Skin of body (tissue), 3 donors: ENCODE measurements at places on chromosomes 6 and 20. TPM values are rescaled to one million over a fixed set of nuclear protein-coding genes. Genes with fewer than 3 reads are reported as not detected.
A peak's percentile ranks its signal among the peaks of the same experiment; 100 is the strongest.

Gene MOXD1
- total RNA-seq: 15.6 TPM

Gene SLC35A1
- 16.6 TPM for total RNA-seq

Gene ZNF311
- 1.5 TPM for total RNA-seq

Gene AFG1L
- total RNA-seq: 5.8 TPM

Gene ADRM1
- 32.9 TPM for total RNA-seq

Gene MRPL2
- 17.3 TPM for total RNA-seq

Gene HLA-DOA
- total RNA-seq: 2.3 TPM

Gene TEAD3
- total RNA-seq: 14.3 TPM

Gene HMGCLL1
- 4.8 TPM for total RNA-seq

Gene EDN3
- total RNA-seq: 12.4 TPM

- DNase-seq: no peak
Observed at GRCh38 chr20:52142757-52143156, 48.8 kb downstream of the ZFP64 start.

- no peak for DNase-seq
Observed at GRCh38 chr20:4814696-4815252, 93.1 kb downstream of the PRND start.

DNA sequence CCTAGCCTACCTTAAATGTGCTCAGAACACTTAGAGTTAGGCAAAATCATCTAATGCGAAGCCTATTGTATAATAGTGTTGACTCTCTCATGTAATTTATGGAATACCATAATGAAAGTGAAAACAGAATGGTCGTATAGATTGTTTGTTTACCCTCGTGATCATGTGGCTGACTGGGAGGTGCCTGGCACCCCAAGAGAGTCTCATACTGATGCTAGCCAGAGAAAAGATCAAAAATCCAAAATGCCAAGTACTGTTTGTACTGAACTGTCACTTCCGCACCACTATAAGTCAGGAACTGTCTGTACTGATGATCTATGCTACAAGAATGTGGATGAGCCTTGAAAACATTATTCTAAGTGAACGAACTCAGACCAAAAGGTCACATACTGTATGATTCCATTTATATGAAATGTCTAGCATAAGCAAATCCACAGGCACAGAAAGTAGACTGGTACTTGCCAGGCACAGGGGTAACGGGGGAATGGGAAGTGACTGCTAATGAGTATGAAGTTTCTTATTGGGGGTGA is 22.4 kb downstream of the ZMYND8 start:
- peak; percentile 83 for DNase-seq

DNA sequence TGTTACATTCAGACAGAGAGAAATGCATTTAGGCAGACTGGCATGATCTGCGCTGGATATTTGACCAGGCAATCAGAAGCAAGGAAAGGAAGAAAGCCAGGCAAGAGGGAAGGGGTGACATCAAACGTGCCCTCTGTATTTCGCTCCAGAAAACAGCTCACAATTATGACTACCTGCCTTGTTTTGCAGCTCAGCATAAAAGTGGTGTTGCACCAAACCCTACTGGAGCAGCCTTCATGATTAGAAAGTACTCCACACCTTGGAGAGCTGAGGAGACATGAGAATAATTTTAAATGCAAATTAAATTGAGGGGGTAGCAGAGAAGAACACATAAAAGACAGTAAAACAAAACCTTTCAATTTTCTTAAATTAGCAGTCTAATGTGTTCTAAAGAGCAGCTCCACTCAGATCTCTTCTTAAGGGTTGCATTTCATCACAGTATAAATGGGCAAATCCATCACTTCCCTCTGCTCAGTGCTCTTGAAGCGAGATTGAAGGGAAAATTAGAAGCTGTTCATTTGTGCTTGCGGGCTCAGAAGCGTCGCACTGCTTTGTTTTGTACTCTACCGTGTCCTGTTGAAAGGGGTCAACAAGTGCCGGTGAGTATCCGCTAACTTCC is at the start of gene PHACTR1:
Gene PHACTR1 (plus strand): TSS at position 470 of the 619 bp plus-strand sequence.
- no peak for DNase-seq

- no peak for DNase-seq
Observed at GRCh38 chr20:59314997-59315396, 14.6 kb downstream of the EDN3 start.

- no peak for DNase-seq
Observed at GRCh38 chr20:6870559-6870958, 103.1 kb downstream of the BMP2 start.

DNA sequence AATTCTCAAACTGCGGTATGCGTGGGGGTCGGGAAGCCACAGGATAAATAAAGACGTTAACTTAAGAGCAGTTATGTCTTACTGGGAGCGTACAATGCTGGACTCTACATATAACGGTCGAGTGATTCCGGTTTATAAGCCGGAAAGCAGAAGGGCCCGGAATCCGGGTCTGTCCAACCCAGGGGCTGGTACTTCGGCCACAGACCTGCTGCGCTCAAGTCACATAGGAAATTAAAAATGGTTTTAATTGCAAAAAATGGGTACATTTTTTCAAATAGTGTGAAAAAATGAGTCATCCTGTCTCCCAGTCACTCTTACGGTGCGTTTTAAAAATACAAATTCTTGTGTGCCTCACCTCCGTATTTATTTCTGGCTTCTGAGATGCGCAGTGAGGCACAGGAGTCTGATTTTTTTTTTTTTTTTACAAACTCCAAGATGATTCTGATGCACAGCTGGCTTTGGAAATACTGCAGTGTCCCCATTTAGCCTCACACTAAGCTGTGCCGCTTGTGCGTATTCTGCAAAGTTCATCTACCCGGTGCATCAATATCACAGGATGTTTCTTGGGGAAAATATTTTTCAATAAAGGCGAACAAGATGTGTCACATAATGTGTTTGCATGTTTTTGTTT is 1.0 kb downstream of the PCIF1 start:
- DNase-seq: peak; percentile 39

DNA sequence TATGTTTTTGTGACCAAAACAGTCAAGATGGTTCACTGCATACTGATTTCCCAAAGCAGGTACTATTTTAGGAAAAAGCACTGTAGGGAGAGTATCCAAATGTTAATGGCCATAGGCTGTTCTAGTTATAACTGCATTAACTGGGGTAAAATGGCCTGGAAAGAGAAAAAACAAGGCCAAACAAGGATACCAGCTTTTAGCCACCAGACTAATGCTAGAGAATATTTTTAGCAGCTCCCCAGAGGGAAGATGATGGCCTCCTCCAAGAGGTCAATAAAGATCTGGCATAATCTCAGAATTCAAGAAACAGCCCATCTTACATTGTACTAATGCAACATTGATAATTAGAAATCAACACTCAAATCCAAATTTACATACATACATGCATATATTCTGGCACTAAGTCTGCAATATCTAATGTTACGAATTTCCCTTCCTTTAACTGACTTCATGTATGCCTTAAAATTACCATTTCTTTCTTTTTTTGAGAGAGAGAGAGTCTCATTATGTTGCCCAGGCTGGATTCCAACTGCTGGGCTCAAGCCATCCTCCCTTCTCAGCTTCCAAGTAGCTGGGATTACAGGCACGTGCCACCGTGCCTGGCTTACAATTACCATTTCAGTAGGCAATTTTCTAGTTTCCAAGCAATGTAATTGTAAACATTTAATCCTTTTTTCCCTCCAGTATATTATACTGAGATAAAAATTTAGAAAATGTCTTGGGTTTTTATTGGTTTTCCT is 9.3 kb downstream of the COX7A2 start:
- DNase-seq: no peak

GRCh38 chr6:42049948-42050296 is 402 bp upstream of the TAF8 start:
- DNase-seq: no peak
